Panc1 (cell line): ENCODE measurements at places on chromosomes 6 and 20.

- DNase-seq: peak; percentile 71
Measured at GRCh38 chr6:3176562-3177355, 19.4 kb upstream of the TUBB2A start.

DNA sequence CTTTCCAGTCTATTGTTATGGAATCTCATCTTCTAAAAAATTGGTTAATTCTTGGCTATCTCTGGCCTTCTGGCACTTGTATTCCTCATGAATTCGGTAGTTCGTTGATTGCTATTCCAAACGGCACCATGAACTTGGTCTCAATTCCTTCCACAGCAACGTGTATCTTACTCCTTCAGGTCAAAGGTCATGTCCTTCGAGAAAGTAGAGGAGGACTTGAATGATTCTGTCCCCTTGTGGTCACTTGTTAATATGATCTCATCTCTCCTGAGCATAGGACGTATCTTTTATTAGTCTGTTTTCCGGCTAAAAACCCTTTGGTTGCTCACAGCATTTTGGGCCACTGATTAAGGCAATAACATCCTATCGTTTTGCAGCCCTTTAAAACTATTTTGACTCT, 9.4 kb downstream of the TLDC2 start:
- DNase-seq: no peak

DNA sequence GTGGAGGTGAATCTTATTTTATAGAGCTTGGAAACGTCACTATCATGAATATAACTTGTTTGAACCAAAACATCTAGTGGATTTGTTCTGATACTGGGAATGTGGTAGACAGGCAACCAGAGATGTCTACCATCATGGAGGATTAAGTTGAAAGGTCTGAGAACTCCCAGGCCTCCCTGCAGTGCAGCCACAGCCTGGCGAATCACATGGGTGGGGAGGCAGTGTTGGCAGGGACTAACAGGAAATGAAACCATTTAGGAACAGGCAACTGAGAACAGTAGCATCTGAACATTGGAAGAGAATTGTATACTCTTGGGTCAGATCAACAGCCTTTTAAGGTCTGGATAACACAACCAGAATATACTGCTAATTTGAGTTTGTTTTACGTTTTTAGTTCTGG, 22.3 kb upstream of the CEP162 start:
- no peak for DNase-seq

DNA sequence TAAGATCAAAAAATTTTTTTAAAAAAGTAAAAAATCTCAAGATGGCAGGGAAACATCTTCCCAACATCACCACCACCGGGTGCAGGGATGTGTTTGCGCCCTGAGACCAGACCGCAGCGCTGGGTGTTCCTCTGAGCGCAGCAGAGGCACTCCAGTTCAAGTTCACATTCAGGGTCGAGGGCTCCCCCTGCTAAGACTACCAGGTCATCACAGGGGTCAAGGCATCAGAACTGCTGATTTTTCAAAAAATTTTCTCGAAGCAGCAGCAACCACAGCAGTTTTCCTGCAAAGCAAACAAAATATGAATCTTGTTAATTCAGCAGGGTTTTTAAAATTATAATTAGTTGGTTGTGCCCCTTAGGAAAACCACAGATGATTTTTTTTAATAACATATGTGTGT, 83.1 kb downstream of the MYLK4 start:
- no peak for DNase-seq

DNA sequence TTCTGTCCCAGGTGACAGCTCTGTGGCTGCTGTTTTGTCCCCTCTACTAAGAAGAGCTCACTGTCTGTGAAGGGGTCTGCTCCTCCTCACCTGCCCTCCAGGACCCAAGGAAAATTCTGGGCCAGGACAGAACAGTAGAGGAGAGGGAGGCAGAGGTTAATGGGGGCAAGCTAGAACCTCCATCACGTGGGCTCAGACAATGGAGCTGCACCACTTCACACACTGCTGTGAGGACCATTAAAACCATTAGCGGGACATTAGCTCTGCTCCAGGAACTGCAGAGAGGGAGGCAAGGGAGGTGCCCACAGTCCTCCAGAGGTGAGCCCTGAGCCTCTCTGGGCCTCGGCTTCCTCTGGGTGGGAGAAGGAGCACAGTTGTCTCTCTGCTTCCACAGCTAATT, 78.4 kb downstream of the NOL4L start:
- no peak for DNase-seq

DNA sequence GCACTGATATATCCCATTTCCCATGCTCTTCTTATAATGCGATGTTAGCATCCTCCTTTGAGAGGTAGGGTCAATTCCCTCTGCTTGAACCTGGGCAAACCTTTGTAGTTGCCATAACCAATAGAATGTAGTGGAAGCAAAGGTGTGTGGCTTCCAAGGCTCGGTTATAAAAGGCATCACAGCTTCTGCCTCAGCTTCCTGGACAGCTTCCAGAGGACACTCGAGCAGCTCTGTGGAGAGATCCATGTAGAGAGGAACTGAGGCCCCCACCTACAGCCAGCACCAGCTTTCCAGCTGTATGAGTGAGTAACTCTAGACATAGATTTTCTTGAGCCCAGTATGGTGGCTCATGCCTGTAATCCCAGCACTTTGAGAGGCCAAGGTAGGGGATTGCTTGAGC, 36.7 kb downstream of the FGD2 start:
- no peak for DNase-seq

DNA sequence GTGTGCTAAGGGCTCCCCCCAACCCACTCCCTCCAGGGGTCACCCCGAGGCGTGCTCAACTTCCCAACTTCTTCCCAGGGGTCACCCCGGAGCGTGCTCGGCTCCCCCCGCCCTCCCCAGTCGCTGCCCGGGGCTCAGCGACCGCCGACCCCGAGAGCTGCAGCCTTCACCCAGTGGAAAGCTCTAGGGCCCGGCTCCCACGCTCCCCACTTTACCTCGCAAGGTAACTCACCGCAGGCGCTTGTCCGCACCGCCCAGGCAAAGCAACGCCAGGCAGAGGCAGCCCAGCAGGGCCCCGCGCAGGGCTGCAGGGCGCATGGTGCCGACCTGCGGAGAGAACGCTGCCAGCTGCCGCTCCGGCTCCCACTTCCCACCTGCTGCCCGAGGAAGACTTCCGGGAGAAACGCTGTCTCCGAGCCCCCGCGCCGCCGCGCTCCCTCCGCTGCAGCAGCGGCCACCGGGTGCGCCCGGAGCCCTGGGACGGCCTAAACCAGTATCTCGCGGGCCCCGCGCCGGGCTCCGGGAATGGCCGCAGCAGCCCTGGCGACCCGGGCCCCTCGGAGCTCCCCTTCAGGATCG, 396 bp downstream of the RNASET2 start:
- DNase-seq: no peak

DNA sequence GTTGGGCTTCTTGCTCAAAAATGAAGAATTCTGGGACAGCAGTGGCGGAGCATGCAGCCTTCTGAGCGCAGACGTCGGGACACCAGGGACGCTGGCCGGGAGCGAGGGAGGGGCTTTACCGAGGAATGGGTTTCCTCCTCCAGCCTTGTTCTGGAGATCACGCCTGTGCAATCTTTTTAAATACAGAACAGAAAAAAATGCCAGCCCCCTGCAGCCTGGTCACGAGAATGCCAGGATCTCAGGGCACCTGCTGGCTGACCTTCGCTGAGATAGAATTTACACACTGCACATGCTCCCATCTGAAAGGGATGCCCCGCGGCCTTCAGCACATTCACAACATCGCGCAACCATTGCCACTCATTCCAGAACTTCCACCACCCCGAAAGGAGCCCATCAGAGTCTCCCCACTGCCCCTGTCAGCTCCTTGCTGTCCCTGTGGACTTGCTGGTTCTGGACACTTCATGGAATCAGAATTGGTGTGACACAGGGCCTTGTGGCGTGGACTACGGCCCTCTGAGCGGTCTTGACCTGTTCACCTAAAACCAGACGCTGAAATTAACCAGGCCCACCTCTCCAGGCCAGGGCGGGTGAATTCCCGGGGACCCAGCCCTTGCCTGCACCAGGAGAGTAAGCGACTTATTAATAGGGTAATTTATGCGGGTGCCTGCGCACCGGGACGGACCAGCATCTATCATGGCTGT, 20.6 kb upstream of the BHLHE23 start:
- no peak for DNase-seq

DNA sequence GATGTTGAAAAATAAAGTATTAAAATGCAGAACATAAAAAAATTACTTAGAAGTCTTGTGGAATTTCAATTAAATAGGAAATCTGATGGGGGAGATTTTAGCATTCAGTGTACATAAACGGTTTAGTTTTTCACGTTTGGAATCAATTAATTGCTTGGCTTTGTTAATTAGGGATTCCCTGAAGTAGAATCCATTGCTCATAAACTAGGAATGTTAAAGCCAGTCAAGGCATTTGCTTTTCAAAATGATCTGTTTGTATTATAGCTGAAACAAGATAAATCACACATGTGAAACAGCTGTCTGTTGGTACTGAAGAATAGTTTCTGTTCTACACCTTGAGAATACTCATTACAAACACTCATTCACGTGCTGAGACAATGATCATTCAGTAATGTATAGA, 297.9 kb downstream of the TBC1D7 start:
- no peak for DNase-seq

GRCh38 chr6:106520711-106521401, 108.4 kb downstream of the RTN4IP1 start:
- no peak for DNase-seq

DNA sequence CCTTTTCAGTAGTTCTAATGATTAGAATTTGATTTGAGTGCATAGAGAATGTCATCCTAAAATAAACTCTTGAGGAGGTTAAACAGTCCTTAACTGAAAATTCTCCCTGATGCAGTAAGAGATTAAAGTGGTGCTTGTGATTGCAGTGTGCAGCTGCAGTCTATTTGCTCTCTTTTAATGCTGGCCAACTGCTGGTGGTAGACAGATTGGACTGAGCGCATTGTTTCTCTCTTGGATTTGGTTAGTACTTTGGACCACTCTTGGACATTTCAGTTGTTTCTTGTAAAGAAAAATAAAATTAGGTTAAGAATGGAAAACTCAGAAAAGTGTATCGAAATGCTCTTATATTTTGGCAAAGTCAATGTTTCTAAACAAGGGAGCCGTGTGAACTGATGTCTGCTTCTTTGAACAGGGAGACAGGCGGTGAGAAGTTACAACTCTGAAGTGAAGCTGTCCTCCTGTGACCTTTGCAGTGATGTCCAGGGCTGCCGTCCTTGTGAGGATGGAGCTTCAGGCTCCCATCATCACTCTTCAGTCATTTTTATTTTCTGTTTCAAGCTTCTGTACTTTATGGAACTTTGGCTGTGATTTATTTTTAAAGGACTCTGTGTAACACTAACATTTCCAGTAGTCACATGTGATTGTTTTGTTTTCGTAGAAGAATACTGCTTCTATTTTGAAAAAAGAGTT, 127.2 kb downstream of the CD109 start:
- no peak for DNase-seq

GRCh38 chr6:30601436-30601814, 15.6 kb downstream of the PPP1R10 start:
- DNase-seq: no peak

DNA sequence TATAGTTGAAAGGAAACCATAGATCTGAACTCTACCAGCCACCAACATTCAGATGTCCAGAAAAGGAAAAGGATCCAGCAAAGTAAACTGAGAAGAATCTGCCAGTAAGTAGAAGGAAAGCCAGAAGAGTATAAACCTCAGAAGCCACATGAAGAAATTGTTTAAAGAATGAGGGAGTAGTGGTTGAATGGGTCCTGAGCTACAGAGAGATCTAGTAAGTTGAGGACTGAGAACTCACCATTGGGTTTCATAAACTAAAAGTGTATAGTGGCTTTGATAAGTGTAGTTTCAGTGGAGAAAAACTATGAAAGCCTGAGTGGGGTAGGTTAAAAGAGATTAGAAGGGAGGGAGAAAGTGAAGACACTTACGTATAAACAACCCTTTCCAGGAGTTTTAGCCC, 32.0 kb upstream of the SUMO4 start:
- DNase-seq: no peak

GRCh38 chr20:41258474-41258873, 59.1 kb downstream of the ZHX3 start:
- DNase-seq: no peak

DNA sequence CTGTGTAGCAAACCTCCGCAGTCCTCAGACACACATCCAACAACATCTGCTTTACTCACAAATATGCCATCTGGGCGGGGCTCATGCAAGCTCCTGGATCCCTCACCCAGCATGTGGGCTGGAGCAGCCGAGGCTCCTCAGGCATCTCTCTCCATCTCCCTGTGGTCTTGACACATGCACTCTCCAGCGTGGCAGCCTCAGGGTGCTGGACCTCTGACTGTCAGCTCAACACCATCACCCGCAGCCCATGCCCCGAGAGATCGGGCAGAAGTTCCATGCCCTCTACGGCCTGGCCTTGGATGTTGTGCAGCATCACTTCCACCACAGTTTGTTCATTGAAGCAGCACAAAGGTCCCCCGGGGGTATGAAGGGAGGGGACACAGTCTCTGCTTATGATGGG, 32.6 kb upstream of the CD93 start:
- no peak for DNase-seq
